ENCODE measurements at places on chromosomes 3 and 15.

DNA sequence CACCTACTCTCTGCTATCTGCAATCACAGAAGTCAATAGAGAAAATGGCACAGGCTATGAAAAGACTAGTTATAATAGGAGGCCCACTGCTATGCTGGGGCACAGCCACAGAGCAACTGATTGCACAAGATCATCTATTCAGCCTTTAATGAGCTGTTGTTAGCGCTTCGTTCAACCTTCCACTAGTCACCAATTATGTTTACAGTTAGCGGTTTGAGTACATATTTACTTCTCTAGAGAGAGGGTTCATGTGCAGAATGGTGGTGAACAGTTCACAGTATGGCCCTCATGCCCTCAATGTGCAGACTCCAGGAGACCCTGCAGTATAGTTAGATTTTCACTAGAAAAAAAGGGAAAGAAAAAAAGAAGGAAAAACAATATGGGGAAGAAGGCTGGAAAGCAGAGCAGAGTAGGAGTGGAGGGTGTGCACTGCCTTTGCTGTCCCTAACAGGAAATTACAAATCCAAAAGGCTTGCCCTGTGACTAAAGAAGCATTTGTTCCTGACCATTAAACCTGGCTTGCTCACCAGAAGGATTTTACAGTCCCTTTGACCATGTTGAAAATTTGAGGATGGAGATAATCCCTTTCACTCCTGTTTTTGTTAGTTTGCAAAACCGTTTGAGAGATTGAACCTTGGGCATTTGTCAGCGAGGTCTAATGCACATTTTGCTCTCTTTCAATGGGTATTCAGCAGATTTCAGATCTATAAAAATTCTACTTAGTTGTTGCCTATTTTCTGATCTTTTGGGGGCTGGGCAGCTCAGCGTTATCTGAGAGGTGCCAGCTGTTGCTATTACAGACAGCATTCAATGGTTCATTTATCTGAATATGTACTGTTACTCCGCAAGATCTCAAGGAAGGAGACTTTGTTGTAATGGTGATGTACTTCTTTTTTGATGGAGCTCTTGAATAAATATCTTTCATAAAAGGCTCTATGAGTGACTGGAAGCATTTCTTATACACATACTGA is 296.1 kb downstream of the LSAMP start:
- DNase-seq, result no peak

DNA sequence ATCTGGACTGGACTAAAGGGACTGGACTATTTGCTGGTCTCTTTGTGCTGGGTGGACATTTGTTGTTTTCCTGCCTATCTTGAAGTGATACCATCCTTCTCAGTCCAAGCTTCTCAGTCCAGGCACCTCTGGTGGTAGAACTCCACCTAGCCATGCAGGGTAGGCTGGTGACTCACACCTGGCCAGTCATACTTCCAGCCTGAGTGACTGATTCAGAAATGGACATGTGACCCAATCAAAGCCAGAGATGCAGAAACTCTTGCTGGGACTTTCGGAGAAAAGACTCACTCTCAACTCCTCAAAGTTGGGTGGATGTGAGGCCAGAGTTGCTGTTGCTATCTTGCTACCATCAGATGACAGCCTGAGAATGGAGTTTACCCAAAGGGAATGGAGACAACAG is 5.6 kb upstream of the ASB14 start:
- DNase-seq, result no peak

DNA sequence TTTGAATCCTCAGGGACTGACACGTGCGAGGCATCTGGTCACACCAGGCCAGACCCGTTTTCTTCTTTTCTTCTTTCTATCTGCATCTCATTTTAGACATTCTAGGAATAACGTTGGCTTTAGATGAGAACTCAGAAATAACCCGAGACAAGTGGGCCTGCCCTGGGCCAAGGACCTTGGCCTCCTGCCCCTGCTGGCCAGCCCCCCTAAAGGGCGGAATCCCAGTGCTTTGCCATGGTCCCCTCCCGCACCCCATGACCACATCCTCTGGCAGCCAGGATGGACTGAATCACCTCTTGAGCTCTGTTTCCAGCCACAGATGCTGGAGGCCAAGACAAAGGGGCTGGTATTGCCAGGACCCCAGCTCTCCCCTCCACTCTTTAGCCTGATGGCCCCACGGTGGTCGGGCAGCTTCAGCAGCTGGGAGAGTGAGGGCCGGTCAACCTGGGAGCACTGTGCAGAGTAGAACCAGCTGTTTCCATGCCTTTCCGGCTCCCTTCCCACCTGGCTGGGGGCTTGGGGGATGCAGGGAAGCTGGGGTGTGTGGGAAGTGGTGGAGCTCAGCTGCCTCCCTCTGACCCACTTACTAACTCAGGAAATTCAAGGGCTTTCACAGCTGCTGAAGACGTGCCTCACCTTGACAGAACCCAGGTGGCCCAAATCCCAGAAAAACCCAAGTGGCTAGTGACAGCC is 190.9 kb downstream of the FAM43A start:
- DNase-seq, result no peak

GRCh38 chr3:1252061-1252430 is 159.2 kb downstream of the CNTN6 start:
- no peak for DNase-seq

GRCh38 chr3:30522476-30522875 is 83.9 kb upstream of the TGFBR2 start:
- no peak for DNase-seq

DNA sequence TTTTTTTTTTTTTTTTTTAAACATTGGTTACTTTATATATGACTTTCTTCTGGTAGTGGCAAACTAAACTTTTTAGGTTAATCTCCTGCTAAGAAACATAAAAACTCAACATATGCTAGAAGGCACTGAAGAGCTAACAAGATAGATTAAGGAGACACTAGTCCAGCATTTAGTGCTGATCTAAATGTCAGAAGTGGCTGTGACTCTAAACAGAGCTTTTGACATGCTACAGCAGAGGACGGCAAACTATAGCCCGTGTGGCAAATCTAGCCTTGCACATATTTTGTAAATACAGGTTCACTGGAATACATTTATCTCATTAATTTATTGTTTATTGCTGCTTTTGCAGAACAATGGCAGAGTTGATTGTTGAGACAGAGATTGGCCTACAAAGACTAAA is 20.6 kb downstream of the NR2E3 start:
- DNase-seq, result no peak

DNA sequence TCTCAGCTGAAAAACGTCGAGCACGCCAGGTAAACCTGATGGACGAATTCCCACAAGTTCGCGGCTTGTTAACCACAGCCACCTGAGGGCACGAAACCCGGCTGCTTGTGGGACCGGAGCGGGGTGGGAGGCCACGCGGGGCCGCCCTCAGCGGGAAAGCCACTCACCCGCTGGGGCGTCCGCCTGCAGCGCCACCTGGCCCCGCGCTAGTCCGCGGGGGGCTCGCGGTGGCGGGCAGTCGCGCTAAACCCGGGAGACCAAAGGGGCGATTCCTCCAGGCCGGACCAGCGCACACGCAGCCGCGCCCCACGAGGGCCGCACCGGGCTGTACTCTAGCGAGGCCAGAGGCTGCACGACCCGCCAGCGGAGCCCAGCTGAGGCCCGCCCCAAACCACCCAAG is 15.7 kb upstream of the CFAP161 start:
- DNase-seq, result no peak

GRCh38 chr3:126300761-126301481 is 56.3 kb downstream of the KLF15 start:
- no peak for DNase-seq

GRCh38 chr15:98547741-98548138 is 100.6 kb upstream of the IGF1R start:
- DNase-seq, result no peak

DNA sequence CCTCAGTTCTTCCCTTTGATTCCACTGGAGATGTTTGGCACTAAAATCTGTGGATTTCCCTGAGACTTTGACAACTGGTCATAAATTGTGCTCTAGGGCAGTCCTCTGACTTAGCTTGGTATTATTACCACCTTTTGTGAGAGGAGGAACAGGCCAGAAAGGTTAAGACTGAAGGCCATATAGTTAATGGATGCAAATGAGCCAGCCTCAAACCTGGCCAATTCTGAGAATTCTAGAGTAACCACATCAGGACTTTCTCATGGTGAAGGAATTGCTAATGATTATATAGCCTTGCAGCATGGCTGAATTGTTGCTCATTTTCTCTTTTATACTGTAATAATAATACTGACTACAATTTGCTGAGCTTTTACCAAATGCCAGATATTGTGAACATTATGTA is 162.5 kb downstream of the CADPS start:
- DNase-seq, result no peak

DNA sequence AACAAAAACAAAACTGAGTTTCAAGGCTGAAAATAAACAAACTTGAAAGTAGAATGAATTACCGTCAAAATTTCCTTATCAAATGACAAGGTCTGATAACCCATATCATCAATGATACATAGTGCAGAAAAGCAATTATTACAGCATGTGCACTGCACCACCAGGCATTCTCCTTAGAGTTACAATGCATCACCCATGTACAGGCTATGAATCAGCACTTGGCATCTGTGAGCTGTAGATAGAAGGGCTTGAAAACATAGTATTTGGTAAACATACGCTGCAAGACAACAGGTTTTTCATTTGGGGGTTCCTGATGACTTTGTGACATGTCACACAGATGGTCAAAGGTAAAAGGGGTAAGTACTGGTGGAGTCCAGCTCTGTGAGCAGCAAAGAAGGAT is 265.1 kb downstream of the CTNNB1 start:
- no peak for DNase-seq

GRCh38 chr3:16142350-16143025 is 32.0 kb upstream of the GALNT15 start:
- DNase-seq, result no peak

- DNase-seq, result no peak
Measured at GRCh38 chr15:84826369-84826823, 9.2 kb downstream of the ALPK3 start.

GRCh38 chr15:49696433-49696832 is 75.6 kb downstream of the DTWD1 start:
- no peak for DNase-seq

- DNase-seq, result no peak
Measured at GRCh38 chr3:46960081-46960701, 16.4 kb downstream of the CCDC12 start.

GRCh38 chr15:68593341-68593740 is 14.5 kb downstream of the CORO2B start:
- DNase-seq, result no peak

GRCh38 chr3:25009665-25010064 is 418.4 kb upstream of the RARB start:
- no peak for DNase-seq

DNA sequence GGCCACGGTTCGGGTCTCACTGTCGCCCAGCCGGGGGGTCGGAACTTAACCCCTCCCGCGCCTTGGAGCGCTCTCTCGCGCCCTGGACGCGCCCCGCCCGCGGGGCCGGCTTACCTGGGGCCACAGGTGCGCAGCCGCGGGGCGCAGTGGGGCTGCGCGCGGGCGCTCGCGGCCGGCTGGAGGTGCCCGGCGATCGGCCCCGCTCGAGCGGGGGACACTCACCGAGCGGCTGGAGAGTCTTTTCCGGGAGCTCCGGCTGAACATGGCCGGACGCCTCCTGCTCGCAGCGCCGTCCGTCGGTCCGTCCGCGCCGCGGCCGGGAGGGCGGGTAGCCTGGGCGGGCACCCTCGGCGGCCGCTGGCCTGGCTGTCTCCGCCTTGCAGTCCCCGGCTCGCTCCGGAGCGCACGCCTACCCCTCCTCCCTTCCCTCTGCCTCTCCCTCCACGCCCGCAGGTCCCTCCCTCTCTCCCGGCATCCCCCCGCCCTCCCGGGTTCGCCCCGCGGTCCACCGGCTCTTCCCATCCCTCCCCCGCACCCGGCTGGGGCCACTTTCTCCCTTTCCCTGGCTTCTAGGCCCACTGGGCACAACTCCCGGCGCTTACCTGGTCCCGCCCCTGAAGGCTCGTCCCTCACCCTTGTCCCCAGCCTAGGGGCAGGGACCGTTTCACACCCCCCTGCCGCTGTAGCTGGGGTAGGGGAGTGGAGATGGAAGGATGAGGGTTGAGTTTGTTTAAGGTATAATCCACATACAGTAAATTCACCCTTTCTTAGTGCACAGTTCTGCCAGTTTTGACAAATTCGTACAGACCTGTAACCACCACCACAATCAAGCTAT is 220.1 kb upstream of the PRICKLE2 start:
- DNase-seq, result no peak

DNA sequence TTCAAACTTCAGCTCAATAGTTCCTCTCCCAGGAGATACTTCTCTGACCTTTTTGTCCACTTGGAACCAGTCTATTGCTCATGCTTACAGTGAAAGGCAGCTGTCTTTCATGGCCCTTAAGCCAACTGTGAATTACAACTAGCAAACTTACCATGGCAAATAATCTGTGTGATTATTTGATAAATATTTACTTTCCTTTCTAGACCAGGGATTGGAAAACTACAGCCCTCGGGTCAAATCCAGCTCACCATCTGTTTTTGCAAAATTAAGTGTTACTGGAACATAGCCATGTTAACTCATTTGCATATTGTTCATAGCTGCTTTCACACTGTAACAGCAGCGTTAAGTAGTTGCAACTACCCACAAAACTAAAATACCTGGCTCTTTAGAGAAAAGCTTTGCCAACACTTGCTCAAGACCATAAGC is 289.1 kb upstream of the MCTP2 start:
- DNase-seq, result no peak

GRCh38 chr3:17006132-17006852 is 121.5 kb downstream of the PLCL2 start:
- DNase-seq, result no peak

- DNase-seq, result peak; percentile 68
Measured at GRCh38 chr3:129314386-129315222, 35.9 kb downstream of the HMCES start.

- no peak for DNase-seq
Measured at GRCh38 chr15:72797338-72797689, 13.8 kb upstream of the ADPGK start.

- DNase-seq, result no peak
Measured at GRCh38 chr15:67573194-67573593, 30.7 kb downstream of the MAP2K5 start.

- no peak for DNase-seq
Measured at GRCh38 chr15:50825946-50826345, 60.4 kb upstream of the SPPL2A start.

- no peak for DNase-seq
Measured at GRCh38 chr15:81752546-81752942, 293.3 kb downstream of the MEX3B start.

DNA sequence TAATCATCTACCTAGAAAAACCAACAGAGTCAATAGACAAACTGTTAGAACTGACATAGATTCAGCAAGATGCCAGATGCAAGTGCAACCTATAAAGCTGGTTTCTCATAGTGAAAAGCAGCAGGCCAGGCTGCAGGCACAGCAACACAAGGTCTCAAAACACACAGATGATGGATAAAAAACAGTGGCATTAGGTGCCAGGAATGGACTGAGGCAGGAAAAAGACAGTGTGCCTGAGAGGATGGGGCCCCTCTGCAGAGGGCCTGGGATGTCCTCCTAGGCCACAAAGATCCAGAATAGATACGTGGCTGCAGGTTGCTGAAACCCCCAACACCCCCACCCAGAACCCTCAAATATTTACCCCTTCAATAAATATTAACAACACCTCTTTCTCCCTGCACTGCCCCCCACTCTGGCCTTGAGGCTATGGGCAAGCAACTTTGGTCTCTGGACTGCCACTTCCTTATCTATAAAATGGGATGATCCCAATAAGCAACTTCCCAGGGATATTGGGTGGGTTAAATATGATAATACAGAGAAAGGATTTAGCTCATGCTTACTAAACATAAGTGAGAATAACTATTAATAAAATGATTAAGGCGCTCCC is 35.2 kb upstream of the FGD5 start:
- no peak for DNase-seq

Measured in B cell (primary cell).